ENCODE measurements at places on chromosomes 4 and X.
A peak's percentile ranks its signal among the peaks of the same experiment; 100 is the strongest.

- DNase-seq, result no peak
Measured at GRCh38 chr4:41140410-41140809, 73.9 kb downstream of the APBB2 start.

DNA sequence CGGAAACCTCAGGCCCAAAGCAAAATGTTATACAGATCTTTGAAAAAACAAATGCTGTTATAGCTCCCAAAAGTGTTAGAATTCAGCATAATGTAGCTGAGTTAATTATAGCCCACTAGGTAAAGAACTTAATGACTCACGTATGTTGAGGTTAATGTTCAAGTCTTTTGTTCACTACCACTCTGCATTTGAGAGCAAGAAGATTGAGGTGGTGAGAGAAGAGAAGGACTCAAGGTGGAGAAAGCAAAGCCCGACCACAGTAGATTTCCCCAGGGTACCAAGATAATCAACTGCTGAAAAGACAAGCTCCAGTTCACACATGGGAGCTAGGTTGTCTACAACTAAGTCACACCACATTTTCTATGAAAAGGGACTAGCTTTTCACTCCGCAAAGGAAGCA lies 480.2 kb downstream of the DTHD1 start:
- no peak for DNase-seq

- no peak for DNase-seq
Measured at GRCh38 chr4:28462766-28463700, 1602.4 kb downstream of the STIM2 start.

DNA sequence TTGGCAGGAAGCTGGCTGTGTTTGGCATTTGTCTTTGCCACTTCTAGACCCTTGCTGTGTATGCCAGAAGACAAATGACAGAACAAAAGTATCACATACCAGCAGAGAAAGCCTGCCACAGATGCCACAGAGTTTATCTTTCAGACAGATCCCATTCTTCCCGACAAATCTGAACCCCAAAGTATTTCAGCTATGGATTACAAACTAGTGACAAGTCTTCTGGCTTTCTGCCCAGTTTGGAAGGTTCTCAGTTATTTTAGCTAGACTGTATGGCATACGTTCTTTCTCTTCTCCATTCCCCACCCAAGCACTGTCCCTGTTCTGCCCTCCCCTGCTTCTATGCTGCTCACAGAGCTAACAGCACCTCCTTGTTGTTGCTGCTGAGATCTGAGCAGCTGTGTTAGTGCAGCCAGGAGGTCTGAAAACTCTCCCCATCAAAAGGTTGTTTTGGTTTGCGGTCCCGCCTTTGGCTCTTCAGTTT lies 236.7 kb downstream of the FRAS1 start:
- DNase-seq, result no peak

DNA sequence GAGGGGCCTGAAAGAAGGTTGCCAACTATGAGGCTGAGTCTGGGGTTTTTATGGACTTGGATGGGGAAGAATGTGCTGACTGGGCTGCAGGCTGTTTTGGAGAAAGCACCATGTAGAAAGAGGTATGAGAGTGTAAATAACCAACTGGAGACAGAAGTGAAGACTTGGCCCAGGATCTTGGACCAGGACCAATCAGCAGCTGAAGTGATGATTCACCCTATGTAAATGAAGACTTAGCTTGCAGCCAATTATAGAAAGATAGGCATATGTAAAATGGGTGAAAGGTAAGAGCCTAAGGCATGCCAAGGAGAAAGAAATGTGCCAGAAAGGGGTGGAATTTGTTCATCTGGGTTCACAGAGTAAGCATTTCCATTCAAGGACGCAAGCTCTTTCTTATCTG lies 856.7 kb upstream of the PRKX start:
- no peak for DNase-seq

- DNase-seq, result no peak
Measured at GRCh38 chr4:42078184-42078801, 74.2 kb downstream of the BEND4 start.

DNA sequence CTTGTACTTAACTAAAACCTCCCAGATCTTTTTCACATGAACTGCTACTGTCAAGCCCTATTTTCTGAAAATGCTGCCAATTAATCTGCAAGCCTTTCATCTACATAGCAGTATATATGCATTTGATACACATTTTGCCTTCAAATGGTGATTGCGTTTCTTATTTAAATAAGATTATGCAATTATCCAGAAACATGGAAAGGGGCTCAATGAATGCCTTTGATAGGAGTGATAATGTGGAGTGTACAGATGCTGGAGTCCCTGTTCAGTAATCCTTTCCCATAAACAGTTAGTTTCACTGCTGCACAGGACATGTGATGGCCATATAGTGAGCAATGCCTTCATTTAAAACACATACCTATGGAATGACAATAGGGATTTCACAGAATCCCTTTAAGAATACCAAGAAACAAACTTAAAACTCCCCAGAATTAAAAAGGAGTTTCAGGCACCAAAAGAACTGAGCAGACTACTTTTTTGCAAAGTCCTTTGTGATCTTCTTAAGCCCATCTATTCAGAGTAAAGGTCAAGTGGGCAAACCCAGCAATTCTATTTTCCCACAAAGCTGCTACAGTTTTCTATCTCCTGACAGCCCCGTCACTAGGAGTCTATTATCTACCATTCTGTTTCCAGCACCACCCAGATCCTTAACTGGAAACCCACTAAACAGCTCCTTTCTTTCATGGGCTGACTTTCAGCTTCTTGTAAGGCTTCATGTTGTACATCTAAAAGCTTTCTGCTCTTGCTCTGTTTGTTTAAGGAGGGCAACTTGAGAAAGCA lies 120.3 kb downstream of the UNC5C start:
- DNase-seq, result no peak

DNA sequence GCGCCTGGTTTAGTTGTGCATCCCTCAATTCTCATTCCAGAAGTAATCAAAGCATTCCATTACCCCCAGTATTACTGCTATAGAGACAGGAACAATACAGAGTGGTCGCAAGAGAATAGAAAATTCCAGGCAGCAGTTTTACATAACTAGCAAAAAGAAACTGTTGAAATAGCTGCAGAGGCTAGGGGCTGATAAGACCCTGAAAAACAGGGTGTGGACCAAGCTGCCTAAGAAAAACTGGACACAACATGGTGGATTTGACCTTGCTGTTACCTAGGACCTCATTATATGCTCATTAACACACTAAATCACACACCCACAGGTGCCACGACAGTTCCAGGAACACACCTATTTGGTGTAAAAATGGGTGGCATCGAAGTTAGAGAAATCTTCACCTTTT lies 15.4 kb downstream of the EPGN start:
- no peak for DNase-seq

- no peak for DNase-seq
Measured at GRCh38 chr4:152322656-152323055, 213.2 kb downstream of the FBXW7 start.

DNA sequence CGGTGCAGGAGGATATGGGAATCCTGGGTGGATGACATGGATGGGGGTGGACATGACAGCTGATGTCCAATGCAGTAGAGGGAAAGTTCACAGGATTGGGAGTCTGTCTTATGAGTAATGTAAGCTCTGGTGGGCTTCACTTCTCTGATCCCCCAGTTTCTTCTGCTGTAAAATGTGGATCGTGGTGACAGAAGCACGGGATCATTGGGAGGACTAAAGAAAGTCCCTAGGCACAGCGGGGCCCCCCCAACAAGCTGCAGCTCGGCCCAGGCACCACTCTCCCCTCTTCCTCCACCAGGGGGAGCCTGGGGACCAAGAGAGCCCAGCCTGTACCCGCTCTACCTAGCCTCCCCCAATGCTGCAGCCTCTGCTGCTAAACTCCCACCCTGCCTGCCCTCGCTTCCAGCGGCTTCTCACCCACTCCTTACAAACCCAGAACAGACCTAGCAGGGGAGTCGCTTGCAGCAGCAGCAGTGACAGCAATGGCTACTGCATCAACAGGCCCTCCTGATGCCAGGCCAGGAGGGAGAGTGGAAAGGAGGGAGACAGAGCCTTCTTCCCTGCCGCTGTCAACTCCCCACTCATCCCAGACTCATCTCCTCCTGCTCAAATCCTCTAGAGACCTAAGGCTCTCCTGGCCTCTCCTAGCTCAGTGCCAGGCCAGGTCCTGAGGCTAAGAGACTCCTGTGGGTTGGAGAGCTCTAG lies 36.1 kb upstream of the IQSEC2 start:
- peak; percentile 54 for DNase-seq

DNA sequence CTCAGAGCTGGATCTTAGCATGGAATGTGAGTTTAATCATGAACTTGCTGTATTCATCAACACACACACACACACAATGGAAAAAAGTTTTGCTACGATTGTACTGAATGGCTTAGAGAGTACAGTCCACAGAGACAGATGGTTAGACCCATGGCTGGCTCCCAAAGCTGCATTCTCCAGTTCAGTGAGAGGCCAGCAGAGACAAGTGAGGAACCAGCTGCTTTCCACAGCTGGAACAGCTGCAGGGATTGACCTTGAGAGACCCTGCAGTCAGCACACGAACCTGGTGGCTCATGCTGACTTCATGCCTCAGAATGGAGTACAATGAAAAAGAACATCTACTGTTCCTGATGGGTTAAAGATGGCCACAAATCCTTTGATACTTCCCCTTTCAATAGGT lies 94.5 kb downstream of the DHX15 start:
- no peak for DNase-seq

GRCh38 chr4:3209551-3210325 lies 39.2 kb upstream of the MSANTD1 start:
- DNase-seq, result no peak

GRCh38 chrX:109847257-109848187 lies 114.5 kb upstream of the ACSL4 start:
- DNase-seq, result no peak

DNA sequence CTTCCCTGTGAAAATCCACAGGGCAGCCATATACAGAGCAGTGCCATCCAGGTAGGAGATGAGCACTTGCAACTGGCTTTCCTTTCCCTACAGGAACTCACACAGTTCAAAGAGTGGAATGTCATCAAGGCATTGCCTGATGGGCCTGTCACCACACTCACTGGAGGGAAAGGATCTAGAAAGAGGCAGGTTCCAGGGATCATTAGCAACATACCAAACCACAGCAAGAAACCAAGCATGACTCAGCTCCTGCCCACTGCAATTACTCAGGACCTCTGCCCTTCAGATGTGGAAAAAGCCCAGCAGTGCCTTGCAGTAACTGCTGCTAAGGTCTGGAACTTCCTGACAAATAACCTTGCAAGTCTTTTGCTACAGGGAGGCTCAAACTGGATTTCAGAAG lies 101.2 kb downstream of the ZNF674 start:
- no peak for DNase-seq

- DNase-seq, result no peak
Measured at GRCh38 chr4:2623442-2623841, 87.0 kb downstream of the FAM193A start.

DNA sequence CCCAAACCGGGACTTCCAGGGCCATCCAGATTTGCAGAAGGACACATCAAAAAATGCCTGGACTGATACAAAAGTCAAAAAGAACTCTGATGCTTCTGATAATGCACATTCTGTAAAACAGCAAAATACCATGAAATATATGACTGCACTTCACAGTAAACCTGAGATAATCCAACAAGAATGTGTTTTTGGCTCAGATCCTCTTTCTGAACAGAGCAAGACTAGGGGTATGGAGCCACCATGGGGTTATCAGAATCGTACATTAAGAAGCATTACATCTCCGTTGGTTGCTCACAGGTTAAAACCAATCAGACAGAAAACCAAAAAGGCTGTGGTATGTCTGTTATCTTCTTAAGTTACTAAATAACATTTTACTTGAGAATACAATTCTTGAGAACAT lies 9.2 kb downstream of the PLK4 start:
- no peak for DNase-seq

- DNase-seq, result no peak
Measured at GRCh38 chr4:62513306-62513705, 1313.2 kb downstream of the ADGRL3 start.

DNA sequence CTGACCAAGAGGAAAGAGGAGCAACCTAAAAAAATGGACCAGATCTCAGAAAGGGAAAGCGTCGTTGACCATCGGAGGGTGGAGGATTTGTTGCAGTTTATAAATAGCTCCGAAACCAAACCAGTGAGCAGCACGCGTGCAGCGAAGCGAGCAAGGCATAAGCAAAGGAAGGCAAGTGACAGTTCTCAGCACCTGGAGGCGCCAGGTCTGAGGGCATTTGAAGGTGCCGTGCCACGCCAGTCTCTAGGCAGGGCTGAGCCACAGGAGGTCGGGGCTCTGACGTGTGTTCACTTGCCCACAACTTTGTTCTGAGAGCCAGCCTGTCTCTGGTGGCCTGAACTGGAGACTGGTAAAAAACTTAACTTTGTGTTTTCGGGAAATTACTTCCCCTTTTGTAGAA lies 59.7 kb downstream of the TNIP2 start:
- no peak for DNase-seq

DNA sequence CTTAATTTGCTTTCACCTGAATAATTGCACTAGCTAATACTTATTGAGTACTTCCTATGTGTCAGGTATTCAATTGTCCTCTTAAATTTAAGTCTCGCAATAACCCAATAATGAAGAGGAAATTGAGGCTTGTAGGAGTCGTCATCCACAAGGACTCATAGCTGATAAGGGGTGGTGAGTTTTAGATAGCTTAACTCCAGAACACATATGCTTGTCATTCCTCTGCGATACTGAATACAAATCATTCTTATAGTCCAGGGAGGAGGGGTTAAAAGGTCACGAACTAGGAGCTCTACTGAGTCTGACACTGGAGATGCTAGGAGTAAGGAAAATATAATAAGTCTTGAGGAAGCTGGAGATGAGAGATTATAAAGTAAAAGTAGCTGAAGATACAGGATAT lies 1.4 kb upstream of the PACRGL start:
- DNase-seq, result no peak

GRCh38 chrX:148771440-148771839 lies 271.0 kb downstream of the AFF2 start:
- DNase-seq, result no peak

GRCh38 chr4:7147661-7148310 lies 44.6 kb upstream of the SORCS2 start:
- DNase-seq, result no peak

GRCh38 chr4:6343939-6344408 lies 74.3 kb downstream of the WFS1 start:
- no peak for DNase-seq

DNA sequence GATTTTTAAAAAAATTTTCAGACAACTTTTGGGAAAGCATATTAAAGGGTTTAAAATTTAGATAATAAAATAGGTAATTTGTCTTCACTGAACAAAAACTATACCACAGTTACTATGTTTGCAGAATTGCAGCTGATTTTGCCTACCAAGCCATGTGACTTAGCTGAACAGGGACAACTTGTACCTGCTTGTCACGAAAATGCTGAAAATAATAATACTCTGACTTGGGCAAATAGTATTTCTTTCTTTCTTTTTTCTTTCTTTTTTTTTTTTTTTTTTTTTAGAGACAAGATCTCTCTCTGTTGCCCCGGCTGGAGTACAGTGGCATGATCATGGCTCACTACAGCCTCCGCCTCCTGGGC lies 225.2 kb upstream of the PPP1R2C start:
- no peak for DNase-seq

All from hypothalamus (tissue), 51 donors.